NCI-H187 (cell line): ENCODE measurements at places on chromosomes 5 and 9.

DNA sequence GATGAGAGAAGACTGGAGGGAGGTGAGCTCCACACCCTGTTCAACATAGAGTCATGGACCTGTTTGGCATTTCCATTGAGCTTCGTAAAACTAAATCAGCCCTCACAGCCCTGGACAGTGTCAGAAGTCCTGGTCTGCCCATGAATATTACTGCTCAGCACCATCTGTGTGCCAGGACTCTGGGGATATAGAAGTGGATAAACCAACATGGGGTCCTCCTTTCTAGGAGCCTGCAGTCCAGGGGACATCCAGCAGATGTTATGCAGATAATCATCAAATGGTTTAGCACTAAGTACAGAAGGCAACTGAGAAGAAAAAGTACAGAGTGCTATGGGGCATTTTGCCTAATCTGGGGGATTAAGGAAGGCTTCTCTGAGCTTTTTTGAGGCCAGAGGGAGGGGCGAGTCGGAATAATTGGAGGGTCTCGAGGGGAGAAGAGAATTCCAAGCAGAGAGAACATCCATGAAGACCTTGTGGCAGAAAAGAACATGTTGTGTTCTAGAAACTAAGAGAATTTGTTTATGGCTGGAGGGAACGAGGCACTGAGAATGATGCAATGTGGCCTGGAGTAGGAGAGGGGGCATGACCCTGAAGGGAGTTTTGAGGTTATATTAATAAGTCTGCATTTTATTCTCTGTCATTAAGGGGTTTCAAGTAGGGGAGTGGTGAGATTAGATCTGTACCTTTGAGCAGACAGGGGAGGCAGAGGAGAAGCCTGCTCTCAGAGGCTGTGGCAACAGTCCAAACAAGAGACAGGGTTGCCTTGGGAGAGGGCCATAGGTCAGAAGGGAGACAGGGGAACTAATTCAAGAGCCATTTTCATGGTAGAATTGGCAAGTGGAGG is 63.5 kb upstream of the SLC2A8 start:
- DNase-seq = no peak

- DNase-seq = no peak
Measured at GRCh38 chr5:154098465-154098864, 59.7 kb downstream of the MFAP3 start.

GRCh38 chr5:34978681-34979080 is 49.3 kb downstream of the DNAJC21 start:
- DNase-seq = no peak

DNA sequence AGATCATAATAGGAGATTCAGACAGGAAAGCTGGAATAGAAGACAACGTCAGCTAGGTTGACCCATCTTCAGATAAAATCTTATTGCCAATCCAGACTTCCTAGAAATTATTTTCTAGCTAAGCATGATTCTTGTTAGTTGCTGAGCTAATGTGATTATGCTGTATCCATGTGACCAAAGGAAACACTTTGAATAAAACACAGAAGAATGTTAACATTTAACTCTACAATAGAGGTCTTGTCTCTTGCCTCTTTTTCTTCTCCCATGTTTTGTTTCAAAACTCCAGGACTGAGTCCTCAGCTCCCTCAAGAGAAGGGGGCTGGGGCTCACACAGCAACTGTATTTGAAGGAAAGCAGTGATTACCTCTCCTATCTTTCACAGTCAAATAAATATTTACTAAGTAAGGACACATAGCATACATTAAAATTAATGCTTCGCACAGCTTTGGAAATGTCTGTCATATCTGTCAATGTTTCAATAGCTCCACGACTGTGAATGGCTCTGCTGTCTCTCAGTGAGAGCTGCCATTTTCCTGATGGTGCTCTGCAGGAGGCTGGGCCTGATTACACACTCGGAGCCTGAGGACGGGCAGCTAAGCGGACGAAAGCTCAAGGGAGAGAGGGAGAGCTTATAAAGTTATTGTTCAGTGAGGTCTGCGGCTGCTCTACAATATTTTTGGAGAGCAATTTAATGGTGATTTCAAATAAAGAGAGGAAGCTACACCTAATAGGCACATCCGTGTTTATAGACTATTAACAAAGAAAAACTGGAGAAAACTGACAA is 64.8 kb upstream of the ZNF462 start:
- DNase-seq = no peak

DNA sequence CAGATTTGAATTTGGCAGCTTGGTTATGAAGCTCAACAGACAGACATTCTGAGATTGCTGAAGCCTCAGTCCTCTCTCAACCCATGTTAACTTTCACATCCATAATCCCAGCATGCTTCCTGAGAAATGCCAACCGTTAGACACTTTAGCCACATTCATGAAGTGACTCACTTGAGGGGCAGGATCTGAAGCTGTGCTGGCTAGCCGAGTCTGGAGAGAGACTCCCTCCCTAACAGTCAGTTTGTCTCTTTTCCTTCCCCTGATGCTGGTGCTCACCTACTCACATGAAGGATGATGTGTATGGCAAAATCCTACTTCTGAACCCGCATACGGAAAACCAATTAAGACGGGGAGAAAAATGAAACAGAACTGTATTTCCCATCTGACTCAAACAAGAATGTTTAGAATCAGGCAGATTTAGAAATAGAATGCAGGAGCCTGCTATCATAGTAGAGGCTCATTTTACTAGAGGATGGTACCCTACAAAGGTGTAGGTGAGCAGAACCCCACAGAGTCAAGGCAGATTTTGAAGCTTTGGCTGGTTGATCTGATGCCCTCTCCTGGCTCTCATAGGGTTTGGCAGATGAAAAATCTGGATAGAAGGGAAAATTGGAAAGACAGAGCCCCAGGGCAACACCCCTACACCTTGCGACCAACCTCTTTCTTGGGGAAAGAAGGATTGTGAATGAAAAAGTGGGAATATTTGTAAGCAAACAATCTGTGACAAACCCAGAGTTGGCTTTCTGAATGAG is 150.9 kb upstream of the LHFPL2 start:
- no peak for DNase-seq

DNA sequence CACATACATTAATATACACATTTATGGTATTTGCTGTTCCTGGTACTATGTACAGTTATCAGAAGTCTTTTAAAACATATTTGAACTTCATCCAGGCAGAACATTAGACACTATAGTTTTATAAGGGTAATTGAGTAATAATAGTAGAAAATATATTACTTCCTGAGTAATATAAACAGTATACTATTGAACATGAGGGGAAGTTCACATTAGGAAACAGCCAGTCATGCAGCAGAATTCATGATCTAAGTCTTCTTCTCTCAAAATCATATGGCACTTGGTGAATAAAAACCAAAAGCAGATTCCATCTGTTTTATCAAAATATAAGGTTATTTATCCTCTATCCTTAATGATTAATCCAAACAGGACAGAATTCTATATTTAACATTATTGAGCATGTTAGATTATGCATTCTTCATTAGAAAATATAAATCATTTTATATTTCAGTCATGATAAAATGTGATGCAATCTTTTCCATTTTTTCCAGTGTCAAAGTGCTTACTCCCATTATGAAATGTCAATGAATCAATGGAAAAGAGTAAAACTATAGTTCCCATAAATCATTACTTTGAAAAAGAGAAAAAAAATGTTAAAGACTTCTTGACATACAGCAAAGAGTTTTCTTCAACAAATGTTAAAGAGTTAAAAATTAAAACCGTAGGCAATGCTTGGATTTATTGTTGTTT is 584.3 kb upstream of the TUSC1 start:
- no peak for DNase-seq

DNA sequence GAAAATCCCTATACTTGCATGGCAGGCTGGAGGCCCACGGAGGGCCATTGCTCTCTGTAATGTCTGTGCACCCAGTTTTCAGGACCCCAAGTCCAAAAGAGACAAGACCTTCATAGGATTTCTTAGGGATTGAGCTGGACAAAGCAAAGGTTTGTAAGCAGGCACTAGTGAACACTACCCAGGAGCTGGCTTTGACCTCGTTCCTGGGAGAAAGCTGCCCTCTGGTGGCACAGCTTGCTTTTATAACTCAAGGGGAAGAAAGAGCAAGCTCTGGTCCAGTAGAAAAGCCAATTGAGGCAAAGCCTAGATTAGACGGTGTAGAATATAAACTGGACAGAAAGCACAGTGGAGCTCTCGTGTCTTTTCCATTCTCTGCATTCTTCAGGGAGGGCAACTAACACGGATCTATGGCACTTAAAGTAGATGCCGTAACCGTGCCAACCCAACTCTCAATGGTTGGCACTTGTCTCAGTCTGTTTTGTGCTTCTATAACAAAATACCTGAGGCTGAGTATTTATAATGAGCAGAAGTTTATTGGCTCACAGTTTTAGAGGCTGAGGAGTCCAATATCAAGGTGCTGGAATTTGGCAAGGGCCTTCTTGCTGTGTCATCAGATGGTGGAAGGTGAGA is 7.9 kb downstream of the GABRP start:
- no peak for DNase-seq

GRCh38 chr5:86679529-86679928 is 61.8 kb downstream of the COX7C start:
- DNase-seq = no peak

- no peak for DNase-seq
Measured at GRCh38 chr5:137580030-137580429, 80.9 kb upstream of the SPOCK1 start.

- DNase-seq = no peak
Measured at GRCh38 chr5:122759241-122760070, 15.4 kb upstream of the SNX2 start.

GRCh38 chr5:9363026-9363425 is 182.8 kb downstream of the SEMA5A start:
- DNase-seq = no peak

DNA sequence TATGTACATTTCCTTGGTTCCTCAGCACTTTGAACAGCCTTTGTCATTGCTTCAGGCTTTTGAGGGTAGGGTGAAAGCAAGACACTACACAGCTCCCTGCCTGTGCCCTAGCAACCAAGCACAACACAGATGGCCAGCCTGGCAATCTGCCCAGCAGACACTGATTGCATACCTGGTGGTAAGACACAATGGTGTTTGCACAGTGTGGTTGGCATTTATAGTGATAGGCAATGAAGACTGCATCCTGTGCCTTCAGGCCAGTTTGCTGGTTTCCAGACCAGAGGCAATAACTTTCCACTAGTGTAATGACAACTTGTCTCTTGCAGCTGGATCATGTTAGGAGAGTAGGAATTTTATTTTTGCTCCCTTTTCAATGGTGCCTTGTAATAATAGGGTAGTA is 144.5 kb upstream of the TNC start:
- peak; percentile 59 for DNase-seq

DNA sequence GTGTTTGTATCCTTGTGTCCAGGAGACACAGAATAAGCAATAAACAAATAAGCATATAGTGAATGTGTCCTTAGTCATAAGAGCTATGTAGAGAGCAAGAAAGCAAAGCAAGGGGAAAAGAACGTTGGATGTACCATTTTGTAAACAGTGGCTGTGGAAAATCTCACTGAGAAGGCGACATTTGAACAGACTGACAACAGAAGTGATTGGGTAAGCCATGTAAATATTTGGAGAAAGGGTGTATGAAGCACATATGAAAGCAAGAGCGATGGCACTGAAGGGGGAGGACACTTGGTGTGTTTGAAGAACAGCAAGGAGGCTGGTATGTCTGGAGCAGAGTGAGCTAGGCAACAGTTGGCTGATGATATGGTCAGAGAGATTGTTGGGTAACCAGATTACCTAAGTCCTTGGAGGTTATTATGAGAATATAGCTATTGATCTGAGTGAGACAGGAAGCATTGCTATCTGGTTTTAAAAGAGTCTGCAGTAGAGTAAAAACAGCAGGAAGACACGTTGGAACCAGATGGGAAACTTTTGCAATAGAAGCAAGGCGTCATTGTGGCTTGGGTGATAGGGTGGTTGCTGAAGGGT is 115.5 kb upstream of the IL7R start:
- DNase-seq = no peak

DNA sequence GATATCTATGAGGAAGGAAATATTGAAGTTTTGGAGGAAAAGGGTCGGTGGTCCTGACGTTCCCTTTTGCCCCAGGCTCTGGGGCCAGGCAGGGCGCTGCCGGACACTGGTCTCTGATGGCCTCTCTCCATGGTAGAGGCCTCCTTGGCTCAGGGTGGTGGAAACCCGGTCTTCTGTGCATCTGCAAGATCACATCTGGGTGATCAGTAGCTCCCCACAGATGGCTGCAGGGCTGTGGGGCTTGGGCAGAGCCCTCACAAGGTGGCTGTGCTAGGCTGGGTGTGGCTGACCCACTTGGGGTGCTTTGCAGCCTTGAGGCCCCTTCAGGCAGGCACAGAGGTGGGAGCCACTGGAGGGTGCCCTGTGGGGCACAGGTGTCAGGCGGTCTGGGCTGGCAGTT is 53.9 kb upstream of the RNU6ATAC start:
- no peak for DNase-seq

DNA sequence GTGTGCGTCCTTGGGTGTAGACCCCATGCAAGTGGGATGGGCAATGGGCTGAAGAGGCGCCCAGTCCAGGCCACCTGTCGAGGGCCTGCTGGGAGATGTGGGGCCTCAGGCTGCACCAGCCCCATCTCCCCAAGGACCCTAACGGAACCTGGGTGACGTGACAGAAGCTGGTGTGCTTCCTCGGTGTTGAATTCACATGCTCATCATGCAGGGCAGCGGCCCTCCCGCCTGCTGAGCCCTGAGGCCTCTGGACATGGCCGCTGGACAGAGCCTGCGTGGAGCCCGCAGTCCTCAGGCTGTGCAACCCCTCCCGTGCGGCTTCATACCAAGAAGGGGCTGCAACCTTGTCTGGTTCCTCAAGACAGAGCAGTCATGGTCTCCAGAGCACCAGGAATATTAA is 26.8 kb downstream of the TERT start:
- no peak for DNase-seq

DNA sequence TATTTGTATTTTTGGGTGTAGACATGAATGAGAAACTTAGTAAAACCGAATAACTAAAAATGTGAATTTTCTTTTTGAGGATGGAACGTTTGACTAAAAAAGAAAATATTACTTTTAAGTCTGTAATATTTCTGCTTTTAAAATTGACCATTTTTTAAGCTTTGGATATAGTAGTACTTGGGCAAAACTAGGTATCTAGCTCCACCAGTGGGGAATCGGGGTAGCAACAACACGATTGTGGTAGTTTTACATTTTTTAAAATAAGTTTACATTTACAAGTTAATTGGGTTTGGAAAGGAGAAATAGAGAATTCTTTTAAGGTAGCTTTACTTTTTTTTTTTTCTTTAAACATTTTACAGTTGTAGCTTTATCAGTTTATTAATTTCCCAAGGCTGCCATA is 154.4 kb downstream of the MAN2A1 start:
- DNase-seq = no peak

DNA sequence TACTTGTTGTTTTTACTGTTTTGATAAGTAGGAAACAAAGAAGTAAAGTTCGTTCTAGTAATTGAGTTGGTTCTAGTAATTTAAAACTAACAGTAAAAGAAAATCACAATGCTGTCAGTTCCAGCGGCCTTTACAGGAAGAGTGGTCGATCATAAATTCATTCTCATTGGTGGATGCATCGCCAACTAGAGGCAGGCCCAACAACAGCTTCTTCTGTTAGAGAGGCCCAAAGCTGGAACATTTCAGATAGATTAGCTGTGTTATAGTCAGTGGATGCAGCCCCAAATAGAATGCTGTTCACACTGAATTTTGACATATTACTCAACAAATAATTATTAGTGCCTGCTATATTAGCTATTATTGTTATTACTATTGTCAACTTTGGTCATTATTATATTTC is 80.8 kb downstream of the ARRDC3 start:
- DNase-seq = no peak

GRCh38 chr9:123637606-123637944 is 281.6 kb downstream of the CRB2 start:
- no peak for DNase-seq
